ENCODE measurements at places on chromosomes 2 and 18.
A peak's percentile ranks its signal among the peaks of the same experiment; 100 is the strongest.

- no peak for ATAC-seq
Observed at GRCh38 chr2:10490806-10491291, 42.7 kb upstream of the ODC1 start.

GRCh38 chr2:106282462-106283170 is 88.5 kb upstream of the UXS1 start:
- no peak for ATAC-seq

DNA sequence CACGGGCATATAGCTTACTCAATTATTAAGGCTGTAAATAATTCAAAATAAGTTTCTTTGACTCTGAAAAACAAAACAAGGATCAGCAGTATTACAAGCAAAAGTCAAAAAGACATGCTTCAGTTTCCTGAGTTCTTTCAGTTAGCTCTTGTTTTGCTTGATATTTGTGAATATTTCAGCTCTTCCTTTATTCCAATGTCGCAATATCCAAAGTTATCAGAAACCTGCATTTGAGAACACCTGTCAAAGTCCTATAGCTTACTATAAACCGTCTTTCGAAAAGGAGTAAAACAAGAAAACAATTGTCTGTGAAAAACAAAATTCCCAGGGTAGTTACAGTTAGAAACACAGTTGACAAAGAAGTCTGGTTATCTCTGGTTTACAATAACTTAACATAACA is 14.7 kb downstream of the CYP27A1 start:
- no peak for ATAC-seq

GRCh38 chr2:1601471-1602277 is 142.6 kb downstream of the PXDN start:
- ATAC-seq = peak; percentile 18

GRCh38 chr2:146913476-146913875 is 931.4 kb upstream of the ACVR2A start:
- no peak for ATAC-seq

DNA sequence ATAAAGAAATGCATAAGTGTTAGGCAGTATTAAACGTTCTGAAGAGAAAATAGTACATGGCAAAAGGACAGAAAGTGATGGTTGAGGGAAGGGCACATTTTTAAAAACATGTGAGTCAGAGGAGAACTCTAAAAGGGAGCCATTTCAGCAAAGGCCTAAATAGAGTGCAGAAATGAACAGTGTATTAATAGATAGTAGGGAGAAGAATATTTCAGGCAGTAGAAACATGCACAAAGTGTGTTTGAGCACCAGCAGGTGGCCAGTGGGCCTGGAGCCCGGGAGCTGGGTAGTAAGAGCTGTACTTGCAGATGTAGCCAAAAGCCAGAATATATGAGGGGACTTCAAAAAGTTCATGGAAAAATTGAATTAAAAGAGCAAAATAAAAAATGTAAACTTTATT is 288.1 kb upstream of the FIGN start:
- ATAC-seq = no peak

DNA sequence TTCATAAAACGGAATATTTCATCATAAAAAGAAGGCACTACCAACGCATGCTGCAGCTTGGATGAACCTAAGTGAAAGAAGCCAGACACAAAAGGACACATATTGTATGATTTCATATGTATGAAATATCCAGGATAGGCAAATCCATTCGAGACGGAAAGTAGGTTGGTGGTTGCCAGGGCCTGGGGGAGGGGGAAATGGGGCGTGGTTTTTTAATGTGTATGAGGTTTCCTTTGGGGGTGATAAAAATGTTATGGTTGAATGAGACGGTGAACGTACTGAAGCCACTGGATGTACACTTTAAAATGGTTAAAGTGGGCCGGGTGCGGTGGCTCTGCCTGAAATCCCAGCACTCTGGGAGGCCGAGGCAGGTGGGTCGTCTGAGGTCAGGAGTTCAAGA is 20.0 kb upstream of the SPATA3 start:
- no peak for ATAC-seq

- no peak for ATAC-seq
Observed at GRCh38 chr18:59994357-59994756, 94.6 kb downstream of the PMAIP1 start.

All from gastroesophageal sphincter (tissue), 4 donors.